ENCODE measurements at places on chromosomes 11 and 22.

DNA sequence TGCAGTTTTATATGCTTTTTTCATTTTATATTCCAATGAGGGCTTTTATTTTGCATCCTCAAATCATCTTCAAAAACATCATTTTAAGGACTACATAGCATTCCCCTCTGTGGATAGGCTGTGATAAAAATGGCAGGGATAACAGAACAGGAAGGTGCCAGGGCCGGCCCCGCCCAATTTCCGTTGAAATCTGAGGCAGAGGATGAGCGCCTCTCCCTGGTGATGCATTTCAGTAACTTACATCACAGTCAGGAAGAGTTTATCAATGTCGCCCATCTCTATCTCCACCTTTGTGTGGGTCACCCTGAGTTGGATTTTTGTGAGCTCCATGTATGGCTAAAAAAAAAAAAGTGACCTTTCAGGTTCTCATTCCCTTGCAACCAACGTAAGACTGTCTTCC, 201.6 kb downstream of the DSCAML1 start:
- no peak for DNase-seq

- no peak for DNase-seq
These were observed 15.4 kb downstream of the DERL3 start for GRCh38 chr22:23823331-23823791.

- no peak for DNase-seq
These were observed 80.9 kb downstream of the INSC start for GRCh38 chr11:15195454-15196200.

- DNase-seq, result no peak
These were observed 11.5 kb downstream of the TRIM22 start for GRCh38 chr11:5701055-5701577.

DNA sequence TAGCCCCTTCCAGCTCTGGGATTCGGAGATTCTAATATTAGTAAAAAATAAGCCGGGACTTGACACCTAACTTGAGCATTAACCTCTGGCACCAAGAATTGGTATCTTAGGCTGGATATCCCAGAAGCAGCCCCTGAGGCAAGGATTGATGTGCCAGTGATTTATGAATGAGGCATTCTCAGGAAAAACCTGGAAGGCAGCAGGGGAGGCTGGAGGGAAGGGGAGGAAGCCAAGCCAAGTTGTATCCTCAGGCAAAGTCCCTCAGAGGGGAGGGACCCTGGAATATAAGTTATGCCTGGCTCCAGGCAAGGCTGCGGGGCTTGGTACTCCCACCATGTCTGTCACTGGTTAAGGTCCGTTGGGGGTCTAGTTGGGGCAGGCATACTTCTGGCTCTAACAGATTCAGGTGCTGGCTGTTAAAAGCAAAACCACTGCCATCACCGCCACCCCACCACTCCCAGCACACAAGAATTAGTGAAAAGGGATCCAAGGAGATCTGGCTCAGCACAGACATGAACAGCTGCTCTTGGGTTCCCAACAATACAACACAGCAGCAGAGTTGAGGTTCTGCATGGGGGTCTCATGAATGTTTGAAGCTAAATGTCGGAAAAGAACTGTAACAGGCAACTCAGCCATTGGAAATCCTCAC, 29.8 kb downstream of the LMO2 start:
- no peak for DNase-seq

- DNase-seq, result no peak
These were observed 159.7 kb downstream of the DDX10 start for GRCh38 chr11:108824545-108824944.

DNA sequence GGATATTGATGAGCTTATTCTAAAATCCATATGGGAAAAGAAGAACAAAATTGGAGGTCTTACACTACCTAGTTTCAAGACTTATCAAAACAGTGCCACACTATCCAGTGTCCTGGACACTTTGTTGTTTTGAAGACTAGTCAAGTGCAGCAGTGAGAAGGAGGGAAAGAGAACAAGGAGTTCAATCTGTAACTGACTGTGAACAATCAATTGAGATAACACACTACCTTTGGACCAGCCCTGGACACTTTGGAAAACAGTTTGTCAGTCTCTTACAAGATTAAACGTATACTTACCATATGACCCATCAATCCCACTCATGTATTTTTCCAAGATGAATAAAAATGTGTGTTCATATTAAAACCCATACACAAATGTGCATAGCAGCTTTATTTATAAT, 10.0 kb upstream of the CSTF3 start:
- DNase-seq, result no peak

GRCh38 chr11:15101072-15101709, 13.5 kb upstream of the INSC start:
- DNase-seq, result peak; percentile 43

DNA sequence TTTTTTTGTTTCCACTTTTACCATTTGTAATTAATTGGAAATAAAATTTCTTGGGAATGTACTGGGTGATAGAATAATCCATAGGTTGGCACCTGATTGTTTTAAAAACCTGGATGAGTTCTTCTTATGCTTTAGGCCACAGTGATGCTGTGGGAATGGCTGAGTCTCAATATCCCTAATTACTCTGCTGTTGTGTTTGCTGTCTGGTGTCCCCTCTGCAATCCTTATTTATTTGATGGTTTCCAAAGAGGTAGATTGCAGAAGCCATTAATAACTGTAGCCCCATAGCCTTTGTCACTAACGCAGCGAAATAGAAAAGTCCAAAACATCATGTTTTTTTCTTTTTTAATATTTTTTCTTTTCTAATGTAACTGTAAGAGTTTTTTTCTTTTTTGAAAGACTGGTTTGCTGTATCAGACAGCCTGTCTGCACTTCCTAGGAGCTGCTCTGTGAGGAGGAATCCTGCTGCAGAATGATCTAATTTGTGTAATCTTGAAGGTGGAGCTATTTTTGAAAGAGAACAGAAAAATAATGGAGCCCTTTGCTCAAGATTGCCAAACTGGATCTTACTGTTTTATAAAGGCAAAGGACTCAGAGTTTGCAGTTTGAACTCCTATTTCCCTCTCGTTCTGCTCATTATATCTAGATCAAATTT, 14.9 kb downstream of the PACS1 start:
- DNase-seq, result no peak

All from globus pallidus (tissue), 1 donor.